ENCODE measurements at places on chromosomes 5 and 9.

GRCh38 chr5:175517824-175518450, 39.6 kb downstream of the SFXN1 start:
- DNase-seq, result no peak

GRCh38 chr5:163790497-163790896, 285.1 kb downstream of the MAT2B start:
- DNase-seq, result no peak

- DNase-seq, result no peak
Observed at GRCh38 chr5:74182603-74183002, 457.9 kb downstream of the ENC1 start.

- no peak for DNase-seq
Observed at GRCh38 chr5:108339220-108339619, 42.7 kb downstream of the FBXL17 start.

DNA sequence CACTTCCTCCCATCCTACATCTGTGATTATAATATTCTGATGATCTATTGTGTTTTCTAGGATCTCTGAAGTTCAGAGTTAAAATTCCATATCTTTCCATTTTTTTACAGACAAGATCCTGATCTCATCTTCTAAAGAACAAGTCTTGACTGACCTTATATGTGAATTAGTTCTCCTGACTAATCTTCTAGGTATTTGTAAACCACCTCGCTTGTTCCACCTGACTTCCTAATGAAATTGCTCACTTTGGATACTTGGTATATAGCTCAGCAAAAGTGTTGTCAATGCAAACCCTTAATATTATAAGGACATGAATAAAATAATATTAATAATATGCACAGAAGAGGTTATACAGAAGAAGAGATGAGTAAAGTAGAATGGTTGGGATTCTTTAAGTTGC, 68.2 kb upstream of the NR4A3 start:
- no peak for DNase-seq

DNA sequence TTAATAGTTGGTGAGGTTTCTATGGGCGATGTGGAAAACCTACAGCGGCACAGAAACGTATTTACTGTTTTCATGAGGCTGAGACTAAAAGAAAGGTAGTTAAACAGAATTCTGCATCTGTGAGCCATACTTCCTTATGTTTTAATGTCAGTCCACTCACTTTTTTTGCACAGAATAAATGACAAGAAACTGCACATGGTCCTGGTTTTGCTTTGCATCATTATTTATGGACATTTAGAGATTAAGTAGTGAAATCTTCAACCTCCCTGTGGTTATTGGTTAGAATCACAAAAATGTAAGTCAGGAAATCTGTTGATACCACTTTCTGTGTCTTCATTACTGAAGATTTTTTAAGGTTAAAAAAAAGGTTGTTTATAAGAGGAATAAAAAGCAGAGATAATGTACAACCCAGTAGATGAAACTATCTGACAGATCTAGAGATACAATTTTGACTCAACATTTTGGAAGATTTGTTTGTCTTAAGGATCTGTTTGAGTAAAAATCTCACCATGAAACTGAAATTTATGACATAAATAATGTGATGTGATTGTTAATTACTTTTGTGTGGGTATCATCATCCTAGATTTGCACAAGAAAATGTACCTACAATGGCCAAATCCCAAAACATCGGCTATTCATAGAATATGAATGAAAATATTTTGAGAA, 2.4 kb downstream of the PRR16 start:
- DNase-seq, result no peak

- no peak for DNase-seq
Observed at GRCh38 chr5:158857371-158857770, 242.3 kb downstream of the EBF1 start.

- no peak for DNase-seq
Observed at GRCh38 chr9:82883436-82883835, 179.5 kb downstream of the RASEF start.

- no peak for DNase-seq
Observed at GRCh38 chr9:130259044-130259443, 6.5 kb upstream of the HMCN2 start.

GRCh38 chr9:37155601-37156000, 35.2 kb downstream of the ZCCHC7 start:
- no peak for DNase-seq

GRCh38 chr5:108561416-108562204, 179.7 kb upstream of the FBXL17 start:
- DNase-seq, result no peak

DNA sequence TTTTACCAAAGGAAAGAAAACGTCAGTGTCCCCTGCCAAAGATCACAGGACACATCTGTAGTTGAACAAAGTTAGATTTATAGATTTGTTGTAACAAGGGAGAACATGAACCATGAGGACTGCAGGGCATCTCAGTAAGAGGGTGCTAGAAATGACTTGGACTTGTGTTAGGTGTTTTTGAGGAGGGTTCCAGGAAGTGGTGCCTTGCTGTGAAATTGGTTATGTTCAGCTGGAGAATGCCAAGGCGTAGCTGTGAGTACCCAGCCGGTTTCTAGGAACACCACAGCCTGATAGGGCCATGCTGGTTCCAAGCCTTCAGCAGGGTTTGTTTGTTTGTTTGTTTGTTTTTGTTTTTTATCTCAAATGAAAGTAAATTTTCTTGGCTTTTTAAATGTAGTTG, 5.3 kb downstream of the SPEF2 start:
- DNase-seq, result no peak

- DNase-seq, result peak; percentile 62
Observed at GRCh38 chr5:108521841-108522506, 140.1 kb upstream of the FBXL17 start.

DNA sequence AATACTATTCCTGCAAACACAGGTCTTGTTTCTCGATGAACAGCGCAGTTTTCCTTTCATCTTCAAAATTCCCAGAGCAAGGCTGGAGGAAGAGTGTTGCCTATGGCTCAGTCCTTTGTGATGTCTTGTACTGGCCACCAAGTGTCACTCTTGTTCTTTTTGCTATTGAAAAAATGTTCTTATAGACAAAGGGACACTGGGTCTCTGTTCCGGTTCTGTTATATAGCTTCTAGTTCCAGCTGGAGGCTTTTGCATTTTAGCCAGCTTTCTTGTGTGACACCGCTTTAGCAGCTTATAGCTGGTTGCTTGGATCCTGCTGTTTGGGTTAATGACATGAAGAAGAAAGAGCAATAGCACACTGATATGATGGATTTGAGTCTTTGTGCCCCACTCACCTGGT, 343.7 kb upstream of the KCNN2 start:
- peak; percentile 33 for DNase-seq

DNA sequence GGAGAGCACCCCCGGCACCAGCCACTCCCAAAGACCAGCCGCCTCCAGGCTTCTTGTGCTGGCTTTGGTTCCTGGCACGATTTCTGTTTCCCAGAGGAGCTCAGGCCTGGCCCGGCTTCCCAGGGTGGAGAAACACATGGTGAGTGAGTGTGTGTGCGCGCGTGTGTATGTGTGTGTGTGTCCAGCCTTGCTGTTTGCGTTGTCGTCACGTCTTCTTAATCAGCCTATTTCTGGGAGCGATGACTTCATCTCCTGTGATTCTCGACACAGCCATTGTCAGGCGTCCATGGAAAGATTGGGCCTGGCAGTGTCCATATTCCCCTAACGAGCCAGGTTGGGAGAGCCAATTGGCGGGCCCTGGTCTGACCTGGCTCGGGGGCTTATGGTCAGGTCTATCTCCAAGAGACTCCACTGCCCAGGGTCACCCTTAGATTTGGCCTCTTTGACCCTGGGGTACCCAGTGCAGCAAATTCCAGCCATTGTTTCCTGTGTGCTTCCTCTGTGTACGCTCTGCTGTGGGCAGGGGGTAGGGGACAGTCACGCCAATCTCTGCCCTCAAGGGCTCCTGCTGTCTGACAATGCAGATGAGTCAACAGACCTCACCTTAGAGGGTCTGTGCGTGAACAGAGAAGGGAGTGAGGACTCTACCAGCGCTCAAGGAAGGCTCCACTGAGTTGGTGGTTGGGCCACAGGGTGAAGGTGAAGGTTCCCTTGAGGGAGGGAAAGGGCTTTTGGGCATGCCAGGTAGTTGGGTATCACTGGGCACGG, 73.8 kb downstream of the DAB2IP start:
- no peak for DNase-seq

DNA sequence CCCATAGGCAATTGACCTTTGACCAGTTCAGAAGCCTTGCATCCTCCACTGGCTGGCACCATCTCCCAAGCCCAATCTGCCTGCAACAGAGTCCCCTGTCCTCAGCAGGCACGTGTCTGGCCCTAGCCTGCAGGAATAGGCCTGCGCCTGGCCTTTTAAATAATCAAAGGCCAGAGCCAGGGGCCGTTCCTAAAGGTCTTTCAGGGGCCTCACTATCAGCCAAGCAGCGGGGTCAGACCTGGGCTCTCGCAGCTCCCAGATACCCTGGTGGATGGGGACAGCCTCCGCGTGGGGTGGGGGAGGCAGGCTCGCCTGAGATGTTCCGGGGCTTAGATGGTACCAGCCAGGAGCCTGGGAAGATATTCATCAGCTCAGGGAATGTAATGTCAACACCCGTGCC, 32.6 kb downstream of the SLC6A3 start:
- no peak for DNase-seq

GRCh38 chr5:57368010-57368409, 114.6 kb downstream of the ACTBL2 start:
- DNase-seq, result no peak

GRCh38 chr5:35367526-35367925, 137.2 kb upstream of the PRLR start:
- no peak for DNase-seq

GRCh38 chr9:34272101-34272541, 56.9 kb downstream of the KIF24 start:
- no peak for DNase-seq

GRCh38 chr9:90983394-90983793, 181.8 kb downstream of the SYK start:
- no peak for DNase-seq

DNA sequence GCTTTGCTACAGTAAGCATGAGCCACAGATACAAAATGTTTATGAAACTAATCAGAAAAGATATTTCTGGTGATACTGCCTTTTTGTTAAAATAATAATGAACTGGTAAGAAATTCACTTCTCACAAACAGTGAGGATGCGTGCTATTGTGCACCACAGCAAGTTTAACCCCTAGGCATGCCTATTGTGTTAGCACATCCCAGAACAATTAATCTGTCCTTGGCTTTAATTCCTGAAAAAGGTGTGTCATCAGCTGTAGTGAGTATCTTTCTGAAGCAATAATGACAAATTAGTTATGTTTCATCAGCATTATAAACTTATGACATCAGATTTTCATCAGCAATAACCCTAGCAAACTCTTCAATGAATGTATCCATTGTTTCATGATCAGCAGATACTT, 1307.2 kb downstream of the EFNA5 start:
- no peak for DNase-seq

DNA sequence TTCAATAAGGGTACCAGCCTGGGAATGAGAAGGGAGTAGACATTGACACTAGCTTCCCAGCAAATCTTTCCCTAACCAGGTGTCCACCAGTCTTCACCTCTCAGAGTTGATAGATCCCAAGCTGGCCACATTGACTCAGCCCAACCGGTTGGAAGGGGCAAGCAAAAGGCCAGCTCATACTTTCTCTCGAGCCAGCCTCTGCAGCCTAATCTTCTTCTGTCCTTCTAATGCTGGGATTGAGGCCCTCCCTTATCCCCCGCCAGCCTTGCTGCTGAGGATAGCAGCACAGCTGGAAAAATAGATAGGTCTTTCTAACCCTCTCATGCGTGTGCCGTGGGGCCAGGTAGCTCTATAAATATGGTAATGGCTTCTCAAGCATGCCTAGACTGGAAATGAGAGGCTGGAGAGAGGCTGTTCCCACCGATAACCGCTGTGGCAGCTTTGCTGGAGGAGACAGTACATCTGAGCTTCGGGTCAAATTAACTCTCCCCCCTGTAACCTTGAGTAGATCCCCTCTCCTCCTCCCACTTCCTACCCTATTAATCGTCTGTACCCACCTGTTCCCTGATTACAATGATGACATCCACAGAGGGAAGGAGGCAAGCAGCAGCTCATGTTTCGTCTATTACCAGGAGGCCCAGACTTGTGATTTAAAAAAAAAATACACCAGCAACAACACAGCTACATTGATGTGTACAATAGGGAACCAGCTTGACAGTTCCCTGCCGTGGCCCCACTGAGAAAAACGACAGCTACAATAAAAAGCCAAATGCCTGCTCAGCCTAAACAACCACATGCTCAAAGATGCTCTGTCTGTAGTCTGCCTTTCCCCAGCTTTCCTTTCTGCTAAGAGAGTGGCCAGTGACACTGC, 219.9 kb upstream of the BRINP1 start:
- no peak for DNase-seq

DNA sequence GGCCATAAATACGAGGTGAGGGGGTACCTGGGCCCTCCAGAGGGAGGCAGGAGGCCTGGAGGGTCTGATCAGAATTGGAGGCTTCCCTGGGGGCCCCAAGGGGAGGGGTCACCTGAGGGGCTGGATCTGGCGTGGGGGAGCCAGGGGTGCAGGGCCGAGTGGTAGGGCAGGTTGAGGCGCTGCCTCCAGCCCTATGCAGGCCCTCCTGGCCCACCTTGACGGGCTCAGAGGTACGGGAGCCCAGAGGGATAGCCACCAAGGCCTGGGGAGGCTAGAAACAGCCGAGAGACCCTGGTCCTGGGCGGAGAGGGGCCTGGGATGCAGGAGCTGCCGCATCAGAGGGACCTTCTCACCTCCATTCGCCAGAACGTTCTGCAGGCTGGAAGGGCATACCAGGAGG, 24.3 kb downstream of the LHX3 start:
- no peak for DNase-seq

- DNase-seq, result no peak
Observed at GRCh38 chr5:150574818-150575547, 65.5 kb upstream of the SYNPO start.

DNA sequence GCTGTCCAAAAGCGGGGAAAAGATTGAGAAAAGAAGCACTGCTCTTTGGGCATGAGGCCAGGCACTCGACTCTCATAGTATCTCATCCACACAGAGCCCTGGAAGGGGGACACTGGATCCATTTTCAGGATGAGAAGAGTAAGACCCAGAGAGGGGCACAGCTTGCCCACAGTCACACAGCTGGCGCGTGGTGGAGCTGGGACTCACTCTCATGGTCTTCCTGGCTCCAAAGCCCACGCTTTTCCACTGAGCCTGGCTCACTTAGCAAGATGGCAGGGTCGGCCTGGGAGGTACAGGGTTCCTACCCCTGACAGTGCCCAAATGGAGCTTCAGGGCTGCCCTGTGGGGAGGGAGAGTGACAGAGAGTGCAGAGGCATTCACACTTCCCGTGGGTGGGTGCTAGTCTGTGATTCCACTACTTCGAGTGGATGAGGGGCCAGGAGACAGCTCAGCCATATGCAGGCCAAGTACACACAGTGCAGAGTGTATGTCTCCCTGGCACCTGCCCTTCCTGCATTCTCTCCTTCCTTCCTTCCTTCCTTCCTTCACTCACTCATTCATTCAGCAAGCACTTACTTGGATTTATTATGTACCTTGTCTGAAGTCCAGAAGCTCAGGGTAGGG, 18.3 kb upstream of the IGFBPL1 start:
- DNase-seq, result no peak

- DNase-seq, result no peak
Observed at GRCh38 chr5:11873587-11873986, 30.7 kb downstream of the CTNND2 start.

- DNase-seq, result no peak
Observed at GRCh38 chr5:80161165-80161564, 94.7 kb downstream of the SERINC5 start.

GRCh38 chr5:5511904-5512416, 89.5 kb downstream of the ICE1 start:
- no peak for DNase-seq

All from iPS-NIHi11 (cell line).